HT1080 (cell line): ENCODE measurements at places on chromosomes 2 and 18.

GRCh38 chr18:49910019-49910418, 96.7 kb upstream of the ACAA2 start:
- no peak for DNase-seq

- no peak for DNase-seq
Measured at GRCh38 chr18:11155034-11155759, 5.8 kb upstream of the PIEZO2 start.

GRCh38 chr2:83615511-83615910, 843.6 kb downstream of the SUCLG1 start:
- no peak for DNase-seq

DNA sequence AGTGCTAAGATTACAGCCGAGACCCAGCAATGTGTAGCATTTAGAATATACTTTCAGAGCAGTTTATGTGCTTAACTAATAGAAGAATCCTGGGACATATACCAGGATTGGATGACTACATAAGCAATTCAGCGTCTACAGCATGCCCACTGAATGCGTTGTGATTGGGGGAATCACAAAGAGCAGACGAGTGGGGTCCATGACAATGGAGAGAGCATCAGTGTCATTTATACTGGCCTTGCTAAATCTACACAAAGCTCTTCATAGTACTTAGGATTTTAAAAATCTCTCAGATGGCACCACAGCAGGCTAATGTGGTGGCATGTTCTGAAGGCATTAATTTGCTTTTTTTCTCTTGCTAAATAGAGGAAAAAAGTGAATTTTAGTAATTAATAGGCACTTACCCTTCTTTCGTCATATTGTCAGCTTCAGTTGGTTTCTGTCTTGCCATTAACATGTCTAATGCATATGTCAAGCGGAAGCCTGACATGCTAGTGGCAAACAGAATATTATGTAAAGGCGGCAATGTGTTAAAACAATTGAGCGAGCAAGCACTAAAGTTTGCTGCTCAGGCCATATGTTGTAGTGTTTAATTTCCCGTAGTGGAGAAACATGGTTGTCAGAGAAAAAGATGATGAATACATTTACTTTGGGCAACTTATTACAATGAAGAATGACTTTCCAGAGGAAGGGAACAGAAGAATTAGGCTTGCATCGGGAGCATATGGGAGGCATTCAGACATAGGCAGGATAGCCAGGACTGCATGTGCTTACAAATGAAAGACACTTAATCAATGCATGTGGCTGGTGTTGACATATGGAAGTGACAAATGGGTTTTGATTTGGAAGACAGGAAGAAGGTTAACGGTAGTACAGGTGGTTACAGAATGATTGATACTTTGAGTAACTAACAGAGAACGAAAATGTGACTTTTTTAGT, 145.2 kb downstream of the ICOS start:
- DNase-seq, result no peak

DNA sequence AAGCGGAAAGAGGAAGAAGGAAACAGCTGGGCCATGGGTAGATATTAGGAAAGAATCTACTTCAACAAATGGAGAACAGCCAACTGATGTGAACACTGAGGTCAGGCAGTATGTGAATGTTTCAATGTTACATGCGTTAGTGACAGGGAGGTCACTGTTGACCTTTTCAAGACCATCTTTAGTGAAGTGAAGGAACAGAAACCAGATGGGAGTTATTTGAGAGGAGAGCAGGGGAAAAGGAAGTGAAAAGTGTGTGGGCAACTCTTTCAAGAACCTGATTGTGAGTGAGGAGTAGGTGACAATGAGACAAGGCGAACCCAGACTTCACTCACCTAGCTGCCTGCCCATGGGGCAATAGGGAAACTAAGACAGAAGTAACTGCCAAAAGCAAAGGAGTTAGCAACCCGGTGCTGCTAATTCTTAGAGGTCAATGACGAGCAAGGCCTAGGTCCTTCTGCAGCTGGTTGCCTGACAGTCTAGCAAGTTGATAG, 67.0 kb downstream of the SP3 start:
- no peak for DNase-seq

DNA sequence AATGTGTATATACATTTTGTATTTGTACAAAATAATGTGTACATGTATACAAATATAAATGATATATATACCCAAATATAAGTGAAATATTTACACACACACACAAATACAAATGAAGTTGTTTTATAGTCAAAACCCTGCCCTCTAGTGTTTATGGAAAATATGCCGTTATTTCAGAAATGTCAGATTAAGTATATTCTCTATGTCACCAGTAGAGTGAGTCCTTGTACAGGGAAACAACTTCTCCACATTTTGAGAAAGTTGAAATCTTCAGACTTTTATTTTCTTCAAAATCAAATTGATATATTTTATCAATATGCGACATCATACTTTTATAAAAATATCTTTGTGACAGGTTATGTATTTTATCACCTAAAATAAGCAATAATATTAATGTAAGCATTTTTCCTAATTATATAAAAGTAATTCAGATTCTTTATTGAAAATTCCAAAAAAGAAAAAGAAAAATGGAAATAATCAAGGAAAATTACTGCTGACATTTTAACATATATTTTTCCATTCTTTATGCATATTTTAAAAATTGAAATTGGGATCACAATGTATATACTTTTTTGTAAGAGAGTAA, 22.4 kb downstream of the ARL6IP6 start:
- DNase-seq, result peak; percentile 63

DNA sequence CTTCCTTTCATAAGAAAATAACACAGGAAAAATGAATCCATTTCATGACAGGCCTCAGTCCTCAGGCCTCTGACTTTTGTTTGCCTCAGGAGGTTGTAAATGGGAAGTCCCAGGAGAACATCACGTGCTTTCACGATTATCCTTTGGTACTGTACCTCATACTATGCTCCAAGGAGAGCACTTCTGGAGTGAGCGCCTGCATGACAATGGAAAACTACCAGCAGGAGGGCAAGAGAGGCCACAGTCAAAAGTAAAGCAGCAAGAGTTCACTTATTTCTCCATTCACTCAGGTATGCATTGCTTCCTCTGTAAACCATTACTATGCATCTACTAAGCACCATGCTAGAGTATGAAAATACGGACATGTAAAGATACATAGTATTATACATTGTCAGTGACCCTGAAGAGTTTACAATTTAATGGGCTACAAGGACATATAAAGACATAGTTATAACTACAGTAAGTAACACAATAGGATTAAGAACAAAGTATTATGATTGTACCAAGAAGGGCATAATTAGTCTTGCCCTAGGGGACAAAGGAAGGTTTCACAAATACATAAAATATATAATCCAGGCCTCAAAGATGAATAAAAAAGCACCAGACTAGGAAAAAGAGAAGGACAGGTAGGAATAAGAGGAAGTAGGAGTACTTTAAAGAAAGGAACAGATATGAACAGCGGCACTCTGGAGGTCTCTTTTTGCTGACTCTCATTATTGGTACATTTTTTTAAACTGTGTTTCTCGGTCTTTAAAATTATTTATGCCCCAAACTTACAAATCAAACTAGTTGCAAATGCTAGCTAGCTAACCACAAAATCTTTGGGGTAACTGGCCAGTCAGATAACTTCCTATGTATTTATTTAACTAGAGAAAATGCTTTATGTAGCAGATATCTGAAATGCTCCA, 806.7 kb downstream of the NRXN1 start:
- no peak for DNase-seq

- DNase-seq, result peak; percentile 64
Measured at GRCh38 chr2:38508311-38509039, 94.3 kb downstream of the HNRNPLL start.

GRCh38 chr2:61011678-61012077, 5.8 kb upstream of the PEX13 start:
- DNase-seq, result no peak
